ENCODE measurements at places on chromosomes 6 and 20. TPM values are rescaled to one million over a fixed set of nuclear protein-coding genes. Genes with fewer than 3 reads are reported as not detected.

The ERVFRD-1 gene
- not detected for total RNA-seq

The FAM217A gene
- not detected for total RNA-seq

The PI16 gene
- total RNA-seq = 5.4 TPM

DNA sequence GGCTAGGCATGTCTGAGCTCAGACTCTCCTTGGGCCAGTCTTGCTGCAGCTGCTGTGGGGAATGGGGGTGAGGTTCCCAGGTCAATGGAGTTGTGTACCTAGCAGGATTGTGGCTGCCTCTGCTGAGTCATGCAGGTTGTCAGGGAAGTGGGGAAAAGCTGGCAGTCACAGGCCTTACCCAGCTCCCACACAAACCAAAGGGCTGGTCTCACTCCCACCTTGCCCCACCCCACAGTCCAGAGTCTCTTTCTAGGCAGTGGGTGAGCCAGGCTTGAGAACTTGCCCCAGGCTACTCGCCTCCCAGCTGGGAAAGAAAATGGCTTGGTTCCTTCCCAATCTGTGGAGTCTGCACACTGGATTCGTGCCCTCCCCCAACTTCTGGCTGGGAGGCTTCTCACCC is 65.7 kb downstream of the SCP2D1 start:
- DNase-seq = no peak

GRCh38 chr6:16712255-16712930 is 48.9 kb downstream of the ATXN1 start:
- DNase-seq = no peak

DNA sequence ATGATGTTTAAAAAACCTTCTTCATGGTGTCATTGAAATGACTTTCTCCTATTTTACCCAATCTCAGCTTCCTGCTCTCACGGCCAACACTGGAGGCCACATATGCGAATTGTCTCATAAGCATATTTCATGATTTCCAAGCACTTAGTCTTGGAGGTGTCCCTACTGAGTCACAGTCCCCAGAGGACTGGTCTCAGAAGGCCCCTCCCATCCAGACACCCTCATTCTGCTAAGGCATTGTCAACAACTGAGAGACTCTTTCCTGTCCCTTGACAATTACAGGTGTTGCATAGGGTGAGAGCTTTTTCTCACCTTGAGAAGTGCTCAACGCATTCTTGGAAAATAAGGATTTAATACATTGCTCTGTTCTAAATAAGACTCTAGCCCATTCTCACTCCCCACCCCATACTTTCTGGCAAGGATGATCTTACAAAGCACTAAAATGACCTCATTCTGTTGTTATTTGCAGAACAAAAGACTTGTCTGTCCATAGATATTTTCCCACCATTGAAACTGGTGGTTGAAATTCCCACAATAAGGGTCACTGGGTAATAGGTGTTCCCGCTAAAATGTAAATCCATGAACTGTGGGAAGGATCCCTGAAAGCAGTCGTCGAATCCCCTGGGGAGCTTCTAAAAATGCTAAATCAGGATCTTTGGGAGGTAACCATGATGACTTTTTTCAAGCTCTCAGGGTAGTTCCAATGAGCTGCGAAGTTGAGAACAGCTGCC is 32.3 kb upstream of the SLC22A23 start:
- DNase-seq = no peak

All from omental fat pad (tissue), 4 donors.